ENCODE measurements at places on chromosomes 11 and 22. TPM values are rescaled to one million over a fixed set of nuclear protein-coding genes. Genes with fewer than 3 reads are reported as not detected.

Gene CARNS1
- total RNA-seq, result 2.7 TPM

Gene OLFML1
- not detected for total RNA-seq

Gene MRGPRE
- total RNA-seq, result not detected

Gene GAS2
- total RNA-seq, result 1.7 TPM

Gene GLYAT
- not detected for total RNA-seq

Gene SYT12
- not detected for total RNA-seq

Gene CNGA4
- total RNA-seq, result not detected

GRCh38 chr22:26362471-26362870 lies 66.6 kb upstream of the ASPHD2 start:
- no peak for DNase-seq

DNA sequence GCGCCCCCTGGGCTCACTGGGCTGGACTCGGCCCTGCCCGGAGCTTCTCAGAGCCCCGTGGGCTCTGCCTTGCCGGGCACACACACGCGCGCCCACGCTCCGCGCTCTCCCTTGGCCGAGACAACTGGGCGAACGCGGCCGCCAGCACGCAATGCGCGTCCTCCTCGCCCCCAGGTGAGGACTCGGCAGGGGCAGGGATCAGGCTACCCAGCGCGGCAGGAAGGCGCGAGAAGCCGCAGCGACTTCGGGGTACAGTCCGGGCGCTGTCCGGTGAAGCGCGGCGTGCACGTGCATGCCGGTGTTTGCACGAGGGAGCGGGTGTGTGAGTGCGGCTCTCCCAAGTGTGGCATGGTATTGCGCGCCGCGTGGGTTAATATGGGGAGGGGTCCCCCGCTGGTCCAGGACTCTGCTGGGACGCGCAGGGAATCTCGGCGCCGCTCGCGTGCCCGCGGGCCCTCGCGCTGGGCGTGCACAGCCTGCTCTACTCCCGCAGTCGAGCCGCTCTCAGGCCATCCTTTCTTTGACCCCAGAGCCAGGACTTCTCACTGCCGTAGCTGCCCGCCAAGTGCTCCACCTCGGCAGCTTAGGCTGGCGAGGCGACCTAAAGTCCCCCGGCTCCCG lies 5.4 kb downstream of the WNT7B start:
- no peak for DNase-seq

DNA sequence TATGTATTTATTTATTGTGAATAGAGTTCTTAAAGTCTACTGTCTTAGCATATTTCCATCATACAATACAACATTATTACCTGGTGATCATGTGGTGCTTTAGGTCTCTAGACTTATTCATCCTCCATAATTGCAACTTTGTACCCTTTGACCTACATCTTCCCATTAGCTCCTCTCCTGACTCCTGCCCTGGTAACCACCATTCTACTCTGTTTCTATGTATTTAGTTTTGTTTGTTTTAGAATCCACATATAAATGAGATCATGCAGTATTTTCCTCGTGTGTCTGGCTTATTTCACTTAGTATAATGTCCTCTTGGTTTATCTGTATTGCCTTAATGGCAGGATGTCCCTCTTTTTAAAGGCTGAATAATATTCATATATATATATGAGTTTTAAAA lies 22.7 kb downstream of the NCAM1 start:
- DNase-seq, result no peak

- DNase-seq, result no peak
These were observed 18.8 kb downstream of the KCTD17 start for GRCh38 chr22:37070334-37070733.

GRCh38 chr22:19846620-19847344 lies 7.9 kb downstream of the GNB1L start:
- DNase-seq, result no peak

DNA sequence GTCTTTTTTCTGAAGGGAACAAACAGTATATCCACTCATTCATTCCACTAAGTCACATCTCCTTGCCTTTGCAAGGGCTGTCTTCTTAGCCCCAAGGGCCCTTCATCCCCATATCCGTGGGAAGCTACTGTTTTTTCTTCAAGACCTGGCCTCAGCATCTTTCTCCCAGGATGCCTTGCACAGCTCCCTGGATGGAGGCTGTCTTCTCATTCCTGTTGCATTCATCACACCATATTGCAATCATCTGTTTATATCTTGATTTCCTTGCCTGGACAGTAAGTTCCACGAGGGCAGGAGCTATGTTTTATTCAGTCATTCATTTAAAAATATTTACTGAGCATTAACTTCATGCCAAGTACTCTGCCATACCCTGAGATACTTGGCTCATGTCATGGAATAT lies 29.3 kb upstream of the NECTIN1 start:
- no peak for DNase-seq

- no peak for DNase-seq
These were observed 506.1 kb downstream of the BRD1 start for GRCh38 chr22:49321477-49322055.

- DNase-seq, result no peak
These were observed 26.2 kb upstream of the PARVG start for GRCh38 chr22:44154436-44154942.

GRCh38 chr11:114818382-114818781 lies 140.1 kb downstream of the NXPE2 start:
- no peak for DNase-seq

DNA sequence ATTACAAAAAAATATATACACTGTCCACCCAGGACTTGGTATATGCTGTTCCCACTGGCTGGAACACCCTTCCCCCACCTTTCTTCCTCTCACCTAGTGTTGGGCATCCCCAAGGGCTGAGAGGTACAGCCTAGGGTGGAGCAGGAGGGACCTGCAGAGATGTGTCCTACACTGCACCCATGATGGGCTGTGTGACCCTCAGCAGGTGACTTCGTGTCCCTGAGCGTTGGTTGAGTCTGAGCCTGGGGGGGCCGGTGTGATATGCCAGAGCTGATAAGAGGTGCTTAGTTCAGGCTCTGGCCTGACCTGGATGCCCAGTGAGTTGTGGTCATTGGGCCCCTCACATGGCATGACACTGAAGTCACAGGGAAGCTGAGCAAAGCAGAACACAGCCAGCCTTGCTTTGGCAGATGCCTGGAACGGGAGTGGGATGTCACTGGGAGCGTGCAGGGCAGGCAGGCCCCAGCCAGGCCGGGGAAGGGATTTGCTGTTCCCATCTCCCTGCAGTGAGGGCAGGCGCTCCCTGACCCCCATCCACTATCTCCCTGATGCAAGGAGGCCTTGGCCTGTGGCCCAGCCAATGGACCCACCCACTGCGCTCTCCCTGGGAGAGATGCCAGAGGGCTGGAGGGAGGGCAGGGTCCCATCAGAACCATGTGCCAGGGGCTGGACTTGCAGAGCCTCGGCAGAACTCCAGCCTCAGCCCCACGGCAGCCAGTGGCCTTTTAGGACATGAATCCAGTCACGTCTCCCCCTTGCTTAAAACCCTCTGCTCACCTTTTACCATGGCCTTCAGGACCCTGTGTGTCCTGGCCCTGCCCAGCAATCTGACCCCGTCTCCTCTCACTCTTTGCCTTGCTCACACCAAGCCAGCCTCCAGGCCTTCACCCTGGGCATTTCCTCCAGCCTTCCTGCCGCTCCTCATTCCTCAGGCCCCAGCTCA lies 138.9 kb downstream of the MN1 start:
- no peak for DNase-seq

DNA sequence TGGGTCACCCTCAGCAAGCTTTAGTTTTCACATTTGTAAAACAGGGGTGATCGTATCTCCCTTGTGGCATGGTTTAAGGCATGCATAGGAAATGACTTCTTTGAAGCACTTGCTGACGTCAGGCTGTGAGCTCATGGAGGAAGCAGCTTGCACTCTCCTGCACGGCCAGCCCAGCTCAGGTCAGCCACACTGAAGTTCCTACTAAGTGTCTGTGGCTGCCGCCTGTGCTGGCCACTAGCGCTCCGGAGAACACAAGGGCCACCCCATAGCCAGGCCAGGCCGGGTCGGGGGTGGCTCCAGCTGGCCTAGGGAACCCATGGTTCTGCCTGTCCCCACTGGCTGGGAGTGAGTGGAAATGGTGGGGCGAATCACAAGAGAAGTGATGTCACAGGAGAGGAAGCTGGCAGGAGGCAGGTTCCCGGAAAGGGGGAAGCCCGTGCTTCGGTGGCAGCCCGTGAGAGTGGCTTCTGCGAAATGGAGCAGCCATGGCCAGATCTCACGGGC lies 28.2 kb downstream of the KCTD17 start:
- DNase-seq, result peak; percentile 91

DNA sequence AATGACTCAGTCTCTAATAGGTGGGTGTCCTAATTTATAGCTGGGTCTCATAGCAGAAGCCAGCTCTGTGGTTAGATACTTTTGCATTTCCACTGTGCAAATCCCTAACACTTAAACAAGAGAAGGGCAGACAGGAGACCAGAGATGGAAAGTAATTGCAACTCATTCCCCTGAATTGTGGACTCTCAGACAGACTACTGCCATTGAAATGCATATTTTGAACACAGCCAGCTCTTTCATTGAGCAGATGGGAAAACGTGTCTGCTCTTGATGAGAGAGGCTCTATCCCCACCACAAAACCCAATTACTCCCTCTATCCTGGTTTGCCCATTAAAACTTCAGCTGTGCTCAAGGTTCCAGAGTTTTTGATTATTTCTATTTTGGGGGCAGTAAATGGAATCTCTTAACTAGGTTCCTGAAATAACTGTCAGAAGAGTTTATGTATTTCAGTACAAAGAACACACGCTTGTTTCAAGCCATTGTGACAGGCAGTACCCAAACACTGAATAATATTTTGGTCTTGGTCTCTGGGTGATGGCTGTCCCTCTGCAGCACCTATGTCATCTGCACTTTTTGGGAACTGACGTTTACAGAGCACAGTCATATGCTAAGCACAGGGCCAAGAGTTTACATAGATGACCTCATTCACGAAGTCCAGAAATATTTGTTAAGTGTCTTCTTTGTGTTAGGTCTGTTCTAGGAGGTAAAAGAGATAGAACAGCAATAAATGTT lies 41.7 kb downstream of the FAM227A start:
- no peak for DNase-seq

DNA sequence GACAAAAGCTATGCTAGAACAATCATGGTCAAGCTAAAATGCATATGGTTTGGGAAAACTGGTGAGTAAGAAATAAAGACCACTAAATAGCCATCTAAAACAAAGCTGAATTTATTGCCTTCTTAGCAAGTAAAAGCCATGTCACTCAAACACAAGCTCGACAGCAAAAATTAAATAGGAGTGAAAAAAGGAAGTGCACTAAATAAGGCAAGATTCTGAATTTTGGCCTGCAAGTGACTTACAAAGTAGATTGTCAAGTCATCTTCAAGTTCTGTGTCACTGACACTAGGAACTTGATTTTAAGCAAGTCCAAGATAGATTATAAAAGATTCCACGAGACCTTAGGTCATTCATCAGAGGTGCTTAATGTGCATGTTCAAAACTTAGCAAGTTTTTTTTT lies 27.4 kb downstream of the TUG1 start:
- DNase-seq, result no peak

GRCh38 chr22:43828725-43828997 lies 16.6 kb upstream of the EFCAB6 start:
- no peak for DNase-seq

DNA sequence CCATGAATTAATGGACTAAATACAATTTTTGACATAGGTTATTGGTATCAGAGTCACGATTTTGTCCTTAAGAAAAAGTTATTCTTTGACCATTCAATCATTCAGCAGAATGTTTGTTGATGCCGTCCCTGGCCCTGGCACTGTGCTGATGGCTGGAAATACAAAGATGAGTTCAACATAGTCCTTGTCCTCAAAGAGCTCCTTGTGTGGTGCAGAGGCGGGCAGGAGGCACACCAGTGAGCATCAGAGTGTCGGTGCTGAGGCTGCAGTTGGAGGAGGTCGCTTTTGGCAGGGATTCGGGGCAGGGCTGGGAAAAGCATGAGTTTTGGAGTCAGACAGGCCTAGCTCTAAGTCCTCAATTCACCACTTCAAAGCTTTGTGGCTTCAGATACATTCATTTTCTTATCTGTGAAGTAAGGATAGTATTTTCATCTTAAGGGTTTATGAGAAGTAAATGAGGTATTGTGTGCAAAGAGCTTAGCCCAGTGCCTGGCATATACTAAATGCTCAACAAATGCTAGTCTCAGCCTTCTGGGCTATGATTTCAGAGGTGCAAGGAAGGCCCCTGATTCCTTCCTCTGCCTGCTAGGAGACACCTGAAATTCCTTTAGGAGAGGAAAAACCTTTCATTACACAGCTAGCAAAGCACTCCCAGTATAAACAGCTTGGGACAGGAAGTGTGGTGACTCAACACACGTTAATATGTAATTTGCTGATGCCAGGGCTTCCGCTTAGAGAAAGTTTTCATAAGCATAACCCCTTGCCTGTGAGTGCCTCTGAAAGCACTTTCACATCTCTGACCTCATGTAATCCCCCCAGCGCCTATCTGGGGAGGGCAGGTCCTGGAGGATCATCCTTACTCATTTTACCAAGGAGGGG lies 113.8 kb downstream of the NECTIN1 start:
- no peak for DNase-seq

DNA sequence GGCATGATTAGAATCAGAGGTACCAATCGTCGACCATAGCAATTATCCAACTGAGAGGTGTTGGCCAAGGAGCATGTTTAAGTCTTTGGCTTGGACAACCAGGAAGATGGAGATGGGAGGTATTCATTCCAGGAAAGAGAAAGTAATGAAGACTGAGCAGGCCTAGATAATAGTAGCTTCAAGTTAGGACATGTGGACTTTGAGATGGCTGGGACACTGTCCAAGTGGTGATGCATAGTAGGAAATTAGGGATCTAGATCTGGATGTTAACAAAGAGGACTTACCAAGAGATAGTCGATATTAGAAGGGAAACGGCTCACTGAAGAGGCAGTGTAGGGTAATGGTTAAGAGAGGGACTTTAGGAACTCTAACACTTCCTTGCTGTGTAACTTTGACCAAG lies 266.7 kb downstream of the FAM76B start:
- no peak for DNase-seq

DNA sequence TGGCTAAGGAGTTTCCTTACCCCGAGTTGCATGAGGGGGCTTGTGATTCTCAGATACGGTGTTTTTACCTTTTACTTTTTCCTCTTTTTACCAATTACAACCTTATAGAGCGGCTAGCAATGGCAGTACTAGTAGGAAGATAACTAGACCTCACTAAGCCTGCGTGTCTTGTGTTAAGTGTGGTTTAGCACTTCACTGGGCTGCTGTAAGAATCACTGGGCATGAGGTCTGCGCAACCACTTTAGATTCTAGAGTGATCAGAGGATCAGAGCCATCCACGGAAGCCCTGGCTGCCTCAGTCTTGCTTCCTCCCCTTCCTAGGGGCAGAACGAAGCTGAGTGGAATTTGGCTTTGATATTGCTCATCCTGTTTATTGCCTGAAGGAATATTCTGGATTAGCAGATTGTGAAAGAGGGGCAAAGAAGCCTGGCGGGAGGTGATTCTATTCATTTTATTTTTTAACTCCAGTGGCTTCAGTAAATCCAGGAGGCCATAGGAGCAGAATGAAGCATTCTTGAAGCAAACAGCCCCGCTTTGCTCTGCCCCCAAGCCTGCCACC lies 88.5 kb downstream of the GRAMD1B start:
- DNase-seq, result no peak
